Activated CD8-positive, alpha-beta memory T cell treated with anti-CD3 and anti-CD28 coated beads for 1 hour (primary cell): ENCODE measurements at places on chromosomes 5 and 9.

DNA sequence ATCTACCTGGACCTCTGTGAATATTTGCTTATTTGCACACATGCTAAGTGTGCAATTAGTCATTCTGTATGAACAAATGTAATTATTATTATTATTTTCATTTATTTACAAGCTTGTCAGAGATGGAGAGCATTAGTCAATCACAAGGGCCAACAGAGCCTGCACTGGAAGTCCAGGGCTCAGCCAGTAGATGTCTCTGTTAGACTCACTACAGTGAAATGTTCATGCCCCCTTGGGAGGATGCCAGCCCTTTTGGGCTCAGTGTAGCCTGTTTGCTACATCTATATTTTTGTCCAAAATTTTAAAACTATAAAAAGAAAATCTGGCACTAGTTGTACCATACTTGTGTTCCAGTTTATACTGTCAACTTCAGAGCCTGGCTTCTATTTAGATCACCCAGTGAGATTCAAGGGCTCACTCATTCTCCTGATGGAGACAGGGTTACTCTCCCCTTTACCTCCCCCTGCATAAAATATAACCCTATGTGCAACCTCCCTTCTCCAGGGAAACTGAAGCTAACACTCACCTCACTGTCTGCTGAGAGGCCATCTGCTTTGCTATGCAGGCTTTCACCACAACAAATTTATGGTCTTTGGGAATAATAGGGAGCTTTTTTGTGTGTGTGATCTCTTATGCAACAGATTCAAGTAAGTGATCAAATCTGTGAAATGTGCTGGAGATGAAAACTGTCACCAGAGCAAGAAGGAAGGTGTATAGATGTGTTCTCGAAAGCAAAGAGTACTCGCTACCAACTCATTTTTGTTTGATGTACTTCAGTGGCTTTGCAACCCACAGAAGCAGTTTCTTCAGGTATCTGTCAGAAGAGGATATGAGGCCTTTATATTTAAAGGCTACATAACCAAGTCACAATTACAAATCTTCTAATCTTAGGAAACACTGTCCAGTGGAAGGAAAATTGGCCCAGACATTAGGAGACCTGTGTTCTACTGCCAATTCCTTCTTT is 99.9 kb upstream of the TLE4 start:
- no peak for DNase-seq

DNA sequence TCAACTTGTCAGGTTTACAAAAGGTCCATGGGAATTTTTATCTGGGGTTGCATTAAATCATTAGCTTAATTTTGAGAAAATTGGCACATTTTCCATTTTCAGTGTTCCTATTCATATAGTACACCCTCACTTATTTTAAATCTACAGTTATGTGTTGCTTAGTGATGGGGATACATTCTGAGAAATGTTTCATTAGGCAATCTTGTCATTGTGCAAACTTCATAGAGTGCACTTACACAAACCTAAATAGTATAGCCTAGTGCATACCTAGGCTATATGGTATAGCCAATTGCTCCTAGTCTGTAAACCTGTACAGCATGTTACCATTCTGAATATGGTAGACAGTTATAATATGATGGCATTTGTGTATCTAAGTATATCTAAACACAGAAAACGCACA is 19.8 kb upstream of the FAM151B start:
- DNase-seq: no peak

DNA sequence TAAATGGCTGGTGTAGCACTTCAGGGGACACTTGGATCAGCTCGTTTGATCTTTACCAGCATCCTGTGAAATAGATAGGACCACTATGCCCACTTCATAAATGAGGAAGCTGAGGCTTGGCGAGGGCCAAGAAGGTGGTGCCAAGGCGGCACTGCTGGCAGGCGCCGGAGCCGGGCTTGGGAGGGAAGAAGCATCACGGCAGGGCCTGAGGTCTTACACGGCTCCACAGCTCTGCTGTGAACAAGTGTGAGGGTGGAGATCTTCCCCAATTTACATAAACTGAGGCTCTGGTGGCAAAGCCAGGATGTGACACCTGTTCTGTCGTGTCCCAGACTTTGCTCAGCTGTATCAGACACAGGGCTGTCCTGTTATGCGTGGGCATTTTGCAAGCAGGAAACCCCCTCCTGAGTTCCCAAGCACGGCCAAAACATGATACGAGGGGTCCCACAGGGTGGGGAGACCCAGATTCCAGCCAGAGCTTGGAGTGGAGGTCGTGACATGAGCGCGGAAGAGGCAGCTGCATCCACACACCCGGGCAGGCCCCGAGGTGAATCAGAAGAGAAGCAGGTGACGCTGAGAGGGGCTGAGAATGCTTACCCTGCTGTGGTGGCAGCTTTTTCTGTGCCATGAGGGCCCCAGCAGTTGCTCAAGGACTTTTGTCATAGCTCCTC is 117.5 kb upstream of the BOD1 start:
- DNase-seq: no peak

DNA sequence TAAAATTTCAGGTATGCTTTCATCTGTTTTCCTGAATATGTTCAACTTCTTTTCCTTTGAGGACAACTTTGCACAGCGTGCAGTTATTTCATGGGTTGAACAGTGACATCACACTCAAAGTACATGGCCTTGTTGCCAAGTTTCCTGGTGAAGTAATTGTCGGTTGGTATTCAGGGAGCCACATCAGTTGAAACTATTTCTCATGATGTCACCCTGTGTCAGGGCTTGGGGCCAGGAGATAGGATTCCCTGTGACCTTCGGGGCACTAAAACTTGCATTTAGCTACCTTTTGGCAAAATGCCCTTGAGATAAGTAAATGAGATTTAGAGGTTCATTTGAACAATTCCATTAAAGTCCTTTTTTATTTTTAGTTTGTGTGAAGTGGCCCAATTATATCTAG is 383.9 kb downstream of the SH3GL2 start:
- no peak for DNase-seq

- DNase-seq: no peak
These were observed 166.7 kb upstream of the FER start for GRCh38 chr5:108581026-108581425.

GRCh38 chr5:85813146-85813545 is 804.6 kb upstream of the COX7C start:
- no peak for DNase-seq

DNA sequence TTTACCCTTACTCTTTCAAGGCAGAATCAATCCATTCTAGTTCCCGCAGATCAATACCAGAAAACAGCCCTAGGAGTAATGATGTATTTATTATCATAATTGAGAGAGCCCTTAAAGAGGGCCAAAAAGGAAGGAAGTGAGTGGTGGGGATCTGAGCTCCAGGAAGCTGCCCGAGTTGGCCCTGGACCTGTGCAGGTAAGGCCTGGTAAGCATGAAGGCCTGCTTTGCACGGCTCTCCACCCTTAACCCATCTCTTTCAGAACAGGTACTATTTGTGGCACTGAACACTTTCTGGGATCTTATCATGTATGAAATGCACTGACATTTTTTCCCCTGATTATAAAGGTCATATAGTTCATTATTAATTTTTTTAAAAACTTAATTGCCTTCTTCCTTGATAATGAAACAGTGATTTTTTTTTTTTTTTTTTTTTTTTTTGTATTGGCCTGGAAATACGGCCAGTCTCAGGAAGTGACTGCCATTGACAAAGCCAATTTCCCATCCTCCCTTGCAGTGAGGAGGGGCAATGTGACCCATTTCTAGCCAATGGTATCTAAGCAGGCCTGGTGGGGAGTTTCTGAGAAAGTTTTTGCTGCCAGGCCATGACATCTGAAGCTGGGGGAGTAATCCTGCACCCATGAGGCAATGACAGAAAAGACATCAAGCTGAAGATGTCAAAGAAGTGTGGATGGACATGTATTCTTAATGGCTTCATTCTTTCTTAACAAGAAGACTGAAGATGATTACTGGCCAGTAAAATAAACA is 6.3 kb upstream of the MVB12B start:
- no peak for DNase-seq

GRCh38 chr5:179245031-179245430 is 100.2 kb downstream of the ADAMTS2 start:
- no peak for DNase-seq

DNA sequence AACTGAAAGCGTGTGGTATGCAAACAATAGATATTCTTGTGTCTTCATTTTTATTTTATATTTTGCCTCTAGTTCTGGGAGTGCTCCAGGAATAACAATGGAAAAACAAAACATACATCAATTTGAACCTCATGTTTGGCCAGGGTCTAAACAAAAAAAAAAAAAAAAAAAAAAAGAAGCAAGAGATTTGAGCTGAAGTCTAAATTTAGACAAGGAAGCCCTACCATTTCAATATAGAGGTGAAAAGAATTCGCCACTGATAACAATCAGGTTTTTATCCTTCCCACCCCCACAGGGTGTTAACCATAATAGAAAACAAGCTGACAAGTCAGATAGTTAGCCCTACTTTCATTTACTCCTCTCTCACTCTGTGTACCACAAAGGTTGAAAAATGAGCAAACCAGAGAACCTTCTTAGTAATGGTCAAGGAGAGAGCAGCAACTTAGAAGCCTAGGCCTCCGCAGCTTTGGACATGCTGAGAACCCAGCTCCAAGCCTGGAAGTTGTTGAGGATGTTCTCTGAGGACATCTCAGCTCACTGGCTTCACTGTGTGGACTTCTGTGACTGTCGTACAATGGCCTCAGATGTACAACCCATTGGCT is 118.2 kb upstream of the HMHB1 start:
- DNase-seq: no peak

DNA sequence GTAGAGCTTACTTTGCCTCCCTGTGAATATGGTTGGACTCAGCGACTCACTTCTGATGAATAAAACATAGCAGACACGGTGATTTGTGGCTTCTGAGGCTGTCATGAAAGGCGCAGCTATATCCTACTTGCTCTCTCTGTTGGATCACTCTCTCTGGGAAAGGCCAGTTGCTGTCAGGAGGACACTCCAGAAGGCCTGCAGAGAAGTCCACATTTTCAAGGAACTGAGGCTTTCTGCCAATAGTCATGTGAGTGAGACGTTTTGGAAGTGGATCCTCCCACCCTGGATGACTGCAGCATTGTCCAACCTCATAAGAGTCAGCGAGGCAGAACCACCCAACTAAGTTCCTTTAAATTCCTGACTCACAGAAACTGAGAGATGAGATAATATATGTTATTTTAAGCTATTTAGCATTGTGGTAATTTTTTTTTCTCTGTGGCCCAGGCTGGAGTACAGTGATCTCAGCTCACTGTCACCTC is 156.0 kb upstream of the MAST4 start:
- DNase-seq: no peak

- no peak for DNase-seq
These were observed 9.0 kb upstream of the KIF2A start for GRCh38 chr5:62296998-62297397.

DNA sequence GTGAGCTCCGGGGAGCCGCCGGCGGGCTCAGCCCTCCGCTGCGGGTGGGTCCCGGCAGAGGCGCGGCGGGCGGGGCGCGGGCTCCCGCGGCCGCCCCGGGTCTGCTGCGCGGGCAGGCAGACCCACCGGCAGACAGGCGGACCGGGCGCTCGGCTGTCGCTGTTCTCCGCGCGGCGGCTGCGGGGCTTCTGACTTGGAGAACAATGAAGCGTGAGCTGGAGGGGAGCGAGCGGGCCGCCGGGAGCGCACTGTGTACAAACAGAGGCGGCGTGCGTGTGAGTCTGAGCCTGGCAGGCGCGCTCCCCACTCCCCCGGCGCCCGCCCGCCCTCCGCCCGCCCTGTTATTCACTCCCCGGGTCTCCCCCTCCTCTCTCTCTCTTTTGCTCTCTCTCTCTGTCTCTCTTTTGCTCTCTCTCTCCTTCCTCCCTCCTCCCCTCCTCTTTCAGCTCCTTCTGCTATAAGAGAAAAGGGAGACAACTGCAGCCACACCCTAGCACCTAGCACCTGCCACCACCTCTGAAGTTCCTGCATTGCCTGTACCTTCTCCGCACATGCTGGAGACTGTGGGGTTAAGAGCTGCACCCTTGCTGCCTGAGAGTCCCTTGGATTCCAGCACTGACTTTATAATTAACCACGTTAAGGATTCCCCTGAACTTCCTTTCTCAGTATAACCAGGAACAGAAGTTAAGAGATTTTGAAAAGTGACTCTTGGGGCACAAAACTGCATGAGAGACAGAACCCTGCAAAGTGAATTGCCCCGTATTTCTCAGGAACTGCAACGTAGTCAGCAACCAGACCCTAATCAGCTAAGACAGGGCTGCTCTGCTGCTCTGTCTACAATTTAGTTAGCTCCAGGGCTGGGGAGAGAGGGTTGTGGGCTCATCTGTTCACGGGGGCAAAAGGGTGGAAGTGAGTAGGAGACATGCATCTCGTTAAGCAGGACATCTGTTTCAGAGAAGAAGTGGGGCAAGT is at the start of gene EDIL3:
Gene EDIL3, minus strand, starts transcription at position 277 of the 972 bp plus-strand sequence. CDS start 506 bp downstream, outside the sequence.
- no peak for DNase-seq

GRCh38 chr5:111494355-111494999 is 17.9 kb downstream of the STARD4 start:
- no peak for DNase-seq

DNA sequence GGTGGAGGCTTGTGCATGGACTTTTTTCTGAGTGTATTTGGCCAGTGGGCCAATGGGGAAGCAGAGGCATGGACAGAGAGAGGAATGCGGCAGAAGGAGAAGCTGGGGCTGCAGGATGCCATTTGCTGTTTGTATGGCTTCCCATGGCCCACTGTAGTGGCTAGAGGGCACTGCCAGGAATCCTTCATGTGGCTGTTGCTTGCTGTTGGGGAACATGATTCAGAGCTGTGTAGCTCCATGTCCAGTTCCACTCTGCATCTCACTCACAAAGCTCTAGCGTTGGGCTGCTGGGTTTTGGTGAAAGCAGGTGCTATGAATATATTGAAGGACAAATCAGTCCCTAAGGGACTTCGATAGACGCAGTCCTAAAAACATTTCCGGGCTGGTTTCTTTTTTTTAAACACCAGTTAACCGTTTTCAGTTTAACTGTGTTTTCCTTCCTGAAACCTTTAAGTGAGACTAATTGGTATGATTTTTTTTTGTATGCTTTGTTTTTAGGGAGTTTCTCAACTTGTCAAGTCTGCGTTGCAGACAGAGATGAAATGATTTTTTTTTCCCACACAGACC is 51.3 kb downstream of the SLC22A5 start:
- DNase-seq: no peak

- DNase-seq: no peak
These were observed 71.7 kb downstream of the NFIB start for GRCh38 chr9:14242150-14242805.

DNA sequence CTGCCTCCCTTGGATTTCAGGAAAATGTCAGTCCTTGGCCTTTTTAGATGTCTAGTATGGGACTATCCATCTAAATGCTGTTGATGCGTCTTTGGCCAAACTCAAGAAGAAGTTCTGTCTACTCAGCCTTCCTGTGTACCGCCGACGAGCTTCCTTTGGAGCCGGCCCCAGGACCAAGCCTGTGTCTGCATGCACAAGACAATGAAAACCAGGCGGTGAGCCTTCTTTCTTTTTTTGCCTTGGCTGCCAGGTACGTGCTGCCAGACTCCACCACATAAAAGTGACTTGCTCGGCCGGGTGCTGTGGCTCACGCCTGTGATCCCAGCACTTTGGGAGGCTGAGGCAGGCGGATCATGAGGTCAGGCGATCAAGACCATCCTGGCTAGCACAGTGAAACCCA is 6.0 kb upstream of the NEURL1B start:
- no peak for DNase-seq
